Natural killer cell (primary cell): ENCODE measurements at places on chromosomes 2 and 18. TPM values are rescaled to one million over a fixed set of nuclear protein-coding genes. Genes with fewer than 3 reads are reported as not detected.
A peak's percentile ranks its signal among the peaks of the same experiment; 100 is the strongest.

DNA sequence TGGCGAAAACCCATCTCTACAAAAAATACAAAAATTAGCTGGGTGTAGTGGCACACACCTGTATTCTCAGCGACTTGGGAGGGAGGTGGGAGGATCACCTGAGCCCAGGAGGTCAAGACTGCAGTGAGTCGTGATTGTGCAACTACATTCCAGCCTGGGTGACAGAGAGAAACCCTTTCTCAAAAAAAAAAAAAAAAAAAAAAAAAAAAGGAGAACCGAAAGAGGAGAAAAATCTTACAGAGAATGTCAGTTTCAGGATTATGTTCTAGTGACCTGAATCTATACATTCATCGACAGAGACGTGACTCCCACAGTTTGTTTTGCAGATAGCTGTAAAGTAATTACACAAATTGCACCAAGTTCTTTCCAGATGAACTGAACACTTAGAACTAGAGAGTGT is 187.8 kb downstream of the FTCDNL1 start:
- DNase-seq: no peak

DNA sequence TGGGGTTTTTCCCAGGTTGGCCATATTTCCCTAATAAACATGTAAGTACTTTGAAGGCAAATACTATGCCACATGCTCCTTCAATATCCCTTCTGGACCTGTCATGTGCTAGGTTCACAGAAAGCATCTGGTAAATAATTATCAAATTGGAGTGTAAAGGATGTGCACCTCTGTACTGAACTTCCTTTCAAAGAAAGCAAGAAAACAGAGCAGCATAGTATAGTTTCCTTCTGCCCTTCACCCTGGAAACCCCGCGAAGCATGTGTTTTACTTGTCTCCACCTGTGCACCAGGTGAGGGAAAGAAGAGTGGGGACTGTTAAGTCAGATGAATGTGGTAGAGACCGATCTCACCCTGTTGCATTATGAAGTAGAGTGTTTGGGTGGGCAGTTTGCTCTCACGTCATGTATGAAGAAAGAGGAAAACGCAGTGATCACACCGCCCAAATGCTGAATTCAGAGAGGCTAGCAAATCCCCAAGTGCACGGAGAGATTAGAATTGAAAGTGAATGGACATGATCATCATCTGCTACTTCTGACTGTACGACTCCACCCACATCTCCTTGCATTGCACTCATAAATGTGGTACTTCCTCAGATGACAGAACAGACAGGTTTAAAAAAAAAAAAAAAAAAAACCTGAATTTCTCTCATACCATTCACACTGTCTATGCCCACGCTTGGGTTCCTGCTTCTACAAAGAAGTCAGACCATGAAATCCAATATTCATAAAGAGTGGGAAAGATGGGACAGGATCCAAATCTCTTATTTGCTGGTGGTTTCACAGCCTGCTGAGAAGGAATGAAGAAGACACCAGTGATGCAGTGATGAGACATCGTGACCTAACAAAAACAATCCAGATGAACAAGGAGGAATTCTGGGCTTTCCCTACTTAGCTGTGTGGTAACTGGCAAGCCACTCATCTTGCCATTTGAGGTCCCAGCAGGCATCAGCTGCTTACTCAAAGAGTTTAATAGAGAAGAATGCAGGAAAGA is 448.6 kb downstream of the BCL11A start:
- peak; percentile 28 for DNase-seq

The CCDC74A gene
- total RNA-seq: 1.4 TPM

DNA sequence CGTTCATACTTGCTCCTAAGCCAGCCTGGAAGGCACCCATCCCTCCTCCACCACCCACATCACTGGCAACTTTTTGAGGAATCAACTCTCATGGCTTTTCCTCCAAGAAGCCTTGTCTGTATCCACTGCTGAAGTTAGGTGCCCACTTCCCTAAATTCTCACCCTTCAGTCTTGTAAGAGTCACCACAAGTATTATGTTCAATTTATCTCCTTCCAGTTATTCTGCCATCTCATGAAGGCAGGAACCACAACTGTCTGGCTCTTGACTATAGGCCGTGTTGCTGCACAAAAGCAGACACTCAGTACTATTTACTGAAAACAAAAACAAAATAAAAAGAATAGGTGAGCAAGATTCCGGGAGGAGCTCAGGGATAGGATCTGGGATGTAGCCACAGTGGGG is 234.8 kb downstream of the CYRIA start:
- DNase-seq: no peak

The FAM136A gene
- total RNA-seq: 38.3 TPM

DNA sequence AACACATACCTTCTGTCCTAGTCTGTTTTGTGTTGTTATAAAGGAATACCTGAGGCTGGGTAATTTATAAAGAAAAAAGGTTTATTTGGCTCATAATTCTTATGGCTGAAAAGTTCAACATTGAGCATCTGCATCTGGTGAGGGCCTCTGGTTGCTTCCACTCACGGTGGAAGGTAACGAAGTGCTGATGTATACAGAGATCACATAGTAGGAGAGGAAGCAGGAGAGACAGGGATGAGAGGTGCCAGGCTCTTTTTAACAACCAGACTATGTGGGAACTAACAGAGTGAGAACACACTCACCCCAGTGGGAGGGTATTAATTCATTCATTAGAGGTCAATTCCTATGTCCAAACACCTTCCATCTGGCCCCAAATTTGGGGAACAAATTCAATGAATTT is 463.8 kb downstream of the DSC3 start:
- DNase-seq: no peak

GRCh38 chr2:241376808-241377207 is 20.7 kb downstream of the FARP2 start:
- DNase-seq: no peak

- peak; percentile 79 for DNase-seq
These were observed 142.8 kb downstream of the NDUFA10 start for GRCh38 chr2:239882331-239882732.

The RAD51AP2 gene
- total RNA-seq: not detected

- DNase-seq: no peak
These were observed 419.1 kb downstream of the SLC4A3 start for GRCh38 chr2:220046507-220046906.
